RKO (cell line): ENCODE measurements at places on chromosomes 12 and 14.

DNA sequence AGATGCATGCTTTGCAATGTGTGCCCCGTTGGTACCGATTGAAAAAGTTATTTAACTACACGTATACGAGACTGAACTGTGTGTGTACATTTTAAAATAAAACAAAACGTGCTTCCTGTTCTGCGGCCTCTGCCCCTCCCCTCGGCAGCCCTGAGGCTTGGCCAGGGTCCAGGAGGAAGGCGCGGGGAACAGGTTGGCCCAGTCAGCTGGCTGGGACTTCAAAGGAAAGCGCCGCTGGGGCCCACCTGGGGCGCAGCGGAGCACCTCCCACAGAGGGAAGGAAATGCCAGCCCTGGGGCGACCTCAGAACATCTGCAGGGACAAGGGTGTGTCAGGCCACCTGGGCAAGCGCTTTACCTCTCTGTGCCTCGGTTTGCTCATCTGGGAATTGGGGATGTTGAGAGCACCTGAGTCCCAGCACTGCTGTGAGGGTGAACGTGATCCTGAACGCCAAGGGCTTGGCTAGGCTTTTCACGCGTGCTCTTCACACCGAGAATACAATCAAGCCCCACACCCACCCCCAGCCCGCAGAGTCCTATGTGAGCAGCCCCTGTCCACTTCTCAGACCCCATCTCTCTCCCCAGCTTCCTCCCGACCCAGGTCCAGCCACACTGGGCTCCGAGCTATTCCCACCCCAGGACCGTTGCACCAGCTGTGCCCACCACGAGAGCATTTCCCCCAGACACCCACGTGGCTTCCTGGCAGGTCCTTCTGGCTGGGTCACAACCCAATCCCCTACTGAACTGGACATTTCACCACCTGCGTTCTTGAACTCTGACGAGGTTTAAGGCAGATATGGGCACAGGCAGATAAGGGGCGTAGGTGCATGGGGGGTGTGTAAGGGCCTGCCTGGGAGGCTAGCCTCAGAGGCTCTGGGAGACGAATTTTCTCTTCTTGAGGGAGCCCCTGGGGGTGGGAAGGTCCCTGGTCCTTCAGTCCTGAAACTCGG is 41.9 kb upstream of the NCOR2 start:
- DNase-seq, result no peak

GRCh38 chr12:47615711-47616110 is 90.1 kb downstream of the RPAP3 start:
- no peak for DNase-seq

DNA sequence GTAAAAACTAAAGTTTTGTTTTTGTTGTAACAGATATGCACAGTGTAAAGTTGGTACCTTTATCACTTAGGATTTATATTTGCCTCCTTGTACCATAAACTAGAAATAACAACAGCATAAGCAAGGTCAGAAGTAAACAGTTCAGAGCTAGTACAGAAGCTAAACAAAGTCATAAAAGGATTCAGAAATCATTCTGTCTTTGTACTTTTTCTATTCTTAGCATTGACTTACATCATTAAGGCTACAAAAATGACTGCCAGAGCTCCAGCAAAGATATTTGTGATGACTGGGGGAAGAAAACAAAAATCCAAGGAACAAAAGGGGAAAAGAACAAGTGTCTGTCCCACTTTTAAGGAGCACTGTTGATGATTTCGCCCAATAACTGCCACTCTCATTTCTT is 347.2 kb downstream of the CCDC91 start:
- no peak for DNase-seq

DNA sequence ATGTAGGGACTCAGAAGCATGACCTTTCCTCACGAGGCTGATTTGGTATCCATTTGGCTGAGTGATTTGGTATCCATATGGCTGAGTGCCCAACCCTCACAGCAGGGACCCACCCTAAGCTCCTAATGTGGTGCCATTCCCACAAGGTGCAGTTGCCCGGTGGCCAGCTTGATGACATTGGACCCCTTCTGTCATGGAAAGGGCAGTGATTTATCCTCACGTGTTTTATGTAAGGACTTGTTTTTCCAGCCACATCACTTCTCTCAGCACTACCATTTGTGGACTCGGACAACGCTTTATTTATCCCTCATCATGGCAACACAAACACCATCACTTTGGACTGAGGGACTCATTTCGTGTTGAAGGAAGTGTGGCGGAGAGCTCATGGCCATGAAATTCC is 8.5 kb upstream of the CDC42BPB start:
- DNase-seq, result no peak

GRCh38 chr12:49909826-49910225 is 6.1 kb upstream of the FAIM2 start:
- DNase-seq, result no peak

GRCh38 chr14:95784137-95784536 is 70.2 kb upstream of the TCL1A start:
- peak; percentile 56 for DNase-seq

DNA sequence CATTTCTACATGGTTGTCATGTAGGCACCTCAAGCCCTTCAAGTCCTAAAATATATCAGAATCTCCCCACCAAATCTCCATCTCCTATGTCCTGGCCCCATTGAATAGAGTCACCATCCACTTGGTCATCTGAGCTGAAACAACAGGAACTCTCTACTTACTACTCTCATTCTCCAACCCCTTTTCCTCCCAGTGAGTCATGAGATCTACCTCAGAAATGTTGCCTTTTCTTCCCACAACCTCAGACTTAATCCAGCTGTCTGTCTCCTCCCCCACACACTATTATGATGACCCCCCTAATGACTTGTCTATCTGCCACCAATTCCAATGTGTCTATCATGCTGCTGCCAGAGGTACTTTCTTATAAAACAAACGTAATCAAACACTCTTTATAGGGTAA is 72.3 kb upstream of the TMEM263 start:
- DNase-seq, result no peak

GRCh38 chr12:90628213-90628612 is 326.8 kb downstream of the CCER1 start:
- DNase-seq, result no peak

GRCh38 chr14:96586921-96587822 is 85.0 kb downstream of the PAPOLA start:
- no peak for DNase-seq

DNA sequence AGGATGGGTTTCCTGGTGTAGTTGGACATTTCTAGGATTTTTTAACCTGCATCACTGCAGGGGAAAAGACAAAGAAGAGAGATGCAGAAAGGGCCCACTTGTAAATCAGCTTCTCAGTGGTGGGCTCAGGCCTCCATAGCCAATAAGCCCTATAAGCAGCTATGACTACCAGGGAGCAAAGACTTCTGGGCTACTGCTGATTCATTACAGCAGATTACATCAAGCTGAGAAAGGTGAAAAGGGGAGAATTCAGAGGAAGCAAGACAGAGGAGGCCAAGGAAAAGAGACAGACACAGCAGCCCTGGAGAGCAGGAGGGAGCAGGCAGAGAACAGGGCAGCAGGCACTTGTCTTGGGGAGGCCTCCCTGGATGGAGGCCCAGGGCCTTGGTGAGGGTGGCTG is 95.2 kb downstream of the KCNA5 start:
- no peak for DNase-seq

DNA sequence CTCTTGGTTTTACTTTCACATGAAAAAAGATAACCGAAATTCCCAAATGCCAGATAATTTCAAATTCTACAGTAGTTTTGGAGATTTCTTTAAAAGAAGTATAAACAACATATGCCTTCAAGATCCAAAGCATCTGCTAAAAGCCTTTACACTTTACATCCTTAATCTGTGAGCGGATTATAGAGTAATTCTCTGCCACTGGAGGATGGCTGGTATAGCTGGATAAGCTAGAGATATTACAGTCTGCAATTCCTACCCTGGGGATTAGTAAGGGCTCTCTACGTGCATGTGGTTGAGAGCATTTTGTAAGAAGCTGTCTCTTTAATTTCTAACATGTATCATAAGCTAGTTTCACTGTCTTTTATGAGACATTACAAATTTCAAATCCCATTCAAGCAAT is 240.3 kb upstream of the HMGA2 start:
- no peak for DNase-seq

DNA sequence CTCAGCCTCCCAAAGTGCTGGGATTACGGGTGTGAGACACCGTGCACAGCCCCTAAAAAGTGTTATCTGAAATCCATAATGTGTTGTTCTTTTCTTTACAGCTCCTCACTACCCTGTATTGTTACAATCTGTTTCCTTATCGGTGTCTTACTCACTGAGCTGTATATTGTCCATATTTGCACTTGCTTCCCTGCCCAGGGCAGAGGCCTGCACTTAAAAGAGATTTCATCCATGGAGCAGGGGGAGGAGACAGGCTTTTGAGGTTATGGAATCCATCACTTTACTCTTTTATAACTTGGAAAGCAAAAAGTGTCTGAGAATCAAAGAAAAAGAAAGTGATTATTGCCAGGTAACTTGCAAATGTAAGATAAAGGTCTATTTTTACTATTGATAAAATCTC is 251.0 kb downstream of the DIO2 start:
- DNase-seq, result no peak

- DNase-seq, result peak; percentile 46
Observed at GRCh38 chr14:100374876-100375265, 51.7 kb downstream of the SLC25A47 start.

GRCh38 chr14:27836386-27836785 is 930.2 kb upstream of the FOXG1 start:
- no peak for DNase-seq

DNA sequence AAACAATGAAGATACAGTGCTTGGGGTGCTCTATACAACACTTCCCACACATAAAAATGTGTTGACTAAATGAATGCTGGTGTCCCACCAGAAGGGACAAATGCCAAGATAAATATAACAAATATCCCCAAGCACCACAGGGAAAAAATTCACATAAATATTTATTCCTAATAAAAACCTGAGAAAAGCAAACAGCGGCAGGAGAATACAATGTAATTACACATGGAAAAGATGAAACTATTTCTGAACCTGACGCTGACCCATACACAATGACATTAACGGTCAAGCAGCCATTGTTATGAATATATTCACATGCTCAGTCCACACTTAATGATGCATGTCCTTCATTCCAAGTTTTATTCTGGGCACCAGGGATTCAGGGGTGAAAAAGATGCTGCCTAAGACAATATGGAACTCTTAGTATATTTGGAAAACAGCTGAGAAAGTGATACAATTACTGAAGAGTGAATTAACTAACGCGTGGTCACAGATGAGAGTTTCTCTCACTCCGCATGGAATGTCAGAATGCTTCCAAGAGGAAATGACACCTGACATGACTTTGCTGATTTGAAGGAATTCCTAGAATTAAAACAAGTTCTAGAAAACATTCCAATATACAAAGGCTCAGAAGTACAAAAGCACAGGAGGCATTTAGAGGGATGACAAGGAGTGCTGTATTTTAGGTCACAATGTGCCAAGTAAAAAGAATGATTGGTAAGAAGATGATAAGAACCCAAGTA is 27.9 kb upstream of the PTPRR start:
- DNase-seq, result no peak

DNA sequence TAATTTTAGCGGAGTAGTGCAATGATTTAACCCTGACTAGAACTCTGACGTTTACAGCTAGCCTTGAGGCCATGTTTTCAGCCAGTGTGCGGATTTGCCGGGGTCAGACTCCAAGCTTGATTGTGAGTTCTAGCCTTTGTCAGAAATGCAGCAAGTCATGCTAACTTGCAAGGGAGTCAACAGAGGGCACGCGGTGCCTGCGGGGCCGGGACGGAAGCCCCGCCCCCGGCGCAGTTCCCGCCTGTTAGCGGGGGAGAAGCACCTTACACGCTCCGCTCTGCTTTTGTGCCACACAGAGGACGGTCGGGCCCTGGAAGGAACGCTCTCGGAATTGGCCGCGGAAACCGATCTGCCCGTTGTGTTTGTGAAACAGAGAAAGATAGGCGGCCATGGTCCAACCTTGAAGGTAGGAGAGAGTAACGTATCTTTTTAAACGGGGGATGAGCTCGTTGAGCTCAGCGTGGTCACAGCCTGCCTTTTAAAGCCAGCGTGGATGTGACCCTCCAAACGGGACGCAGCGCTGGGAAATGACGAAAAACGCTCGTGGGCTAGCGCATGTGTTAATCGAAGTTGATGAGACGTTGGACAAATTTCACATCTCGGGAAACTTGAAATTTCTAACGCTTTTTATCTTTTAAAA is 14.8 kb upstream of the EID3 start:
- peak; percentile 93 for DNase-seq

- no peak for DNase-seq
Observed at GRCh38 chr14:63212776-63213500, 8.7 kb downstream of the RHOJ start.

DNA sequence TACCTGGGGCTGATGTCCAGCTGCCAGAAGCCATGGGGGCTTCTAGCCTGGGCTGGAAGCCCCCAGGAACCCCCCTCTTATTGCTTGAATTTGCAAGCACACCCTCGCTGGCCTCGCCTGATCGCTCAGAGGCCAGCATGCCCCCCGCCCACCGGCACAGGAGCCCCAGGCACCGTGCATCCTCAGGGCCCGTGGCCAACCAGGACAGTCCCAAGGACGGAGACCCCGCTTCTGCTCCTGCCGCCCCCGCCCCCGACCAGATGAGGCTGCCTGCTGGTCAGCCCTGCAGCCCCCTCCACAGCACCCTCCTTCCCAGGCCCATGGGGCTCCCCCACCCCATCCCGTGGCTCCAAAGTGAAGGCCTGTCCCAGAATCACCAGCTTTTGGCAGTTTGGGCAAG is 21.2 kb downstream of the RAB35 start:
- DNase-seq, result no peak

DNA sequence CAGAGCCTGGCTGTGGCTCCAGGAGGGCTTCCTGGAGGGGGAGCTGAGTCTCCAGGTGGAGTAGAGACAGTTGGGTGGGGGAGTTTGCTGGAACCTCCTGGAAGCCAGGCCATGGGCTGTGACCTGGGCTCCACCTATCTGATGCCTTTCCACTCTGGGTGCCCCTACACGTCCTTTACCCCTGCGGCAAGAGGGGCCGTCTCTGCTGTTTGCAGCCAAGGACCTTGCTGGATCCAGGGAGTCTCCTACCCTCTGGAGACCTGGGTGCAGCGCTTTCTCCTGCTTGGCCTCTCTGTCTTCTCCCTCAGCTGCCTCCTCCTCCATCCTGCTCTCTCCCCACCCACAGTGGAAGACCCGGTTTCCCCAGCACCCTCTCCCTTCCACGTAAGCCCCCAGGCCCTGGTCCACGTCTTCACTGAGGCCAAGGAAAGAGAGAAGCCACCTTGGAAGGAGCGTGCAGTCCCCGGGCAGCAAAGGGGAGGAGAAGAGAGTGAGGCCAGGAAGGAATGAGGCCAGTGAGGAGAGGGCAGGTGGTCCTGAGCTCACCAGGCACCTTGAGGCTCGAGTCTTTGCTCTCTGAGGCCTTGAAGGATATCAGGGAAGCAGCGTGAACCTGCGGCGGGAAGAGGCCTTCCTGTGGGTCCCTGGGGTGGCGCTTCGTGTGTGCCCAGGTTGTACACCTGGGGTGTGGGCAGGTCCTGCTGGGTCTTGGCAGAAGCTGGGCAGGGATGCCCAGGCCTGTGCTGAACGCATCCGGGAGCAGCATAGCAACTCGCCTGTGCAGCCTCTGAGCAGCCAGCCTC is 294.3 kb upstream of the RTL1 start:
- no peak for DNase-seq

- DNase-seq, result peak; percentile 53
Observed at GRCh38 chr12:71799106-71799505, 40.5 kb upstream of the TBC1D15 start.

- DNase-seq, result no peak
Observed at GRCh38 chr12:5643266-5643665, 211.4 kb downstream of the NTF3 start.
